ENCODE measurements at places on chromosomes 2 and 18. TPM values are rescaled to one million over a fixed set of nuclear protein-coding genes. Genes with fewer than 3 reads are reported as not detected.
A peak's percentile ranks its signal among the peaks of the same experiment; 100 is the strongest.

KLF11 gene
- total RNA-seq, result 18.5 TPM

DNA sequence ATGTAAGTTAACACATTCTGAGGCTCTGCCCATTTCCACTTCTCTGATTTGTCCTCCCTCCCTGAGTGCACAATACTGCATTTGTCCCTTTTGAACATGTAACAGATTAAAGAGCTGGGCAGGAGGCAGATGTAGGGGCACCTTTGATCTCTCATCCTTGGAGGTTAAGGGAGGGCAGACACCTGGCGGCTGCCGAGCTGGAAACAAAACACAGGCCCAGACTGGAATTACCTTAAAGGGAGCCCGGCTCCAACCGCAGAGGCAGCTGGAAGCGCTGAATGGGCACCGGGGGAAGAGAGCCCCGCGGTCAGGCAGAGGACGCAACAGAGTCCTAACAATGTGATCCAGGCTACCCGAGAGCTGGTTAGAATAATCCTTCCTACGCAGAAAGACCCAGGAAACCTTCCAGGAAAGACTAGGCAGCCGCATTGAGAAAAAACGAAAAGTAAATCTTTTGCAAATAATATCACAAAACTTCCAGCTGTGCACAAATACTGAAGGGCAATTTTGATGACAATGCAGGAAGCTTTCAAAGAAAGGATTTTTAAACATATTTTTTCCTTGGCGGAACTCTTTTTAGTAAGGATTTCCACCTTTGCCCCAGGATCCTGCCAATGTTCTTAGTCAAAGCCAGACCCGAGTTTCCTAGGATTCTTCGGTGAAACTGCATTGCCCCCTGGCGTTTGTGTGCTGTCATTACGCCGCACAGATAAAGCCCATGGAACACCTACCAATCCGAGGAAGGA, 216.0 kb downstream of the TGIF1 start:
- DNase-seq, result peak; percentile 91

DNA sequence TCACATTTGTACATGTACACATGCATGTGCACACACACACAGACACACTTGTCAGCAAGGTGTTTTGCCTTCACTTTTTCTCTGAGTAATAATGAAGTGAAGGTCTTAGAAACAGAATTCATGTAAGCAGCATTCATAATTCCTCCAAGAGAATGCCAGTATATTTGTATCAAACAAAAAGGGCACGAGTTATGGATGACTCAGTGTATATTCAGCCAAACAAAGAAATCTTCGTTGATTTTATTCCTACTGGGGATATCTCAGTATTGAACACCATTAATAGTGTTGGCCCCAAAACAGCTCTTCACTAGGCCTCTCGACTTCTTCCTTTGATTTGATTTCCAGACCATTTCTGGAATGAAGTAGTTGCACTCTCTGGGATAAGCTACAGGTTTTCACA, 125.3 kb downstream of the PIK3C3 start:
- no peak for DNase-seq

- no peak for DNase-seq
Observed at GRCh38 chr2:153354377-153354776, 124.2 kb downstream of the RPRM start.

HOXD1 gene
- 0.16 TPM for total RNA-seq

DNA sequence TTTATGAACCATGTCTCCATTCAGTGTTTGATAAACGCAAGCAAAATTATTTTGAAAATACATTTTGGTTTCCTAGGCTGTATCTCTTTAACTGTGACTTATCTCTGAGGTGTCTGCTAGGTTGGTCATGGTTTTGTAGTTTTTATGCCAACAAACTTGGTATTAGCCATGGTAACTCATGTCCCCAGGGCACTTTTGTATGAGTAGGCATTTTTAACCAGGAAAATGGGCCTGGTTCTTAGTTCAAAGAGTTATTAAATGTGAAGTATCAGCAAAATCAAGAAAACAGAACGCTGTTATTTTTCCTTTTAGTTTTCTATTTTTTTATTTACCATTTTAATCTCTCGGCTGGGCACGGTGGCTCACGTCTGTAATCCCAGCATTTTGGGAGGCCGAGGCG, 179.3 kb upstream of the LHCGR start:
- no peak for DNase-seq

DNA sequence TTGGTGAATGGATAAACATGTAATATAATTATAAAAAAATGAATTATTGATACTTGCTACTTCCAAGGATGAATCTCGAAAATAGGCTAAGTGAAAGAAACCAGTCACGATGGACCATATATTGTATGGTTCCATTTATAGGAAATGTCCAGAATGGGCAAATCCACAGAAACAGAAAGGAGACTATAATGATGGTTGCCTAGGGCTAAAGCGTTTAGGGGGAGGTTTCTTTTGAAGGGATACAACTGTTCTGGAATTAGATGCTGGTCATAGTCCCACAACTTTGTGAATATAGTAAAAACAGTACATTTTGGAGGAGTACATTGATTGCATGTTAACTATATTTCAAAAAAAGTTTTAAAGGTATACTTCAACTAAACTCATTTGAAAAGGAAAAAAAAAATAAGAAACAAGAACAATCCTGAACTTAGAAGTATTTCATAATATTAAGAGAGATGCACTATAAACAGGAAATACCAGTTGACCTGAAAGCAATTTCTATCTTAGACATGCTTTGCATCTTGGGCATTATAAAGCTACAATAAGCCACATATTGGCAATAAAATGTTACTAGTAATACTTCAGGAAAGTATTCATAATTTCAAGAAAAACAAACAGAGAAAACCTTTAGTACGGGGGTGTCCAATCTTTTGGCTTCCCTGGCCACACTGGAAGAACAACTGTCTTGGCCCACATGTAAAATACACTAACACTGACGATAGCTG, 130.0 kb downstream of the C2orf74 start:
- no peak for DNase-seq

GTF2A1L gene
- 105 TPM for total RNA-seq

DNA sequence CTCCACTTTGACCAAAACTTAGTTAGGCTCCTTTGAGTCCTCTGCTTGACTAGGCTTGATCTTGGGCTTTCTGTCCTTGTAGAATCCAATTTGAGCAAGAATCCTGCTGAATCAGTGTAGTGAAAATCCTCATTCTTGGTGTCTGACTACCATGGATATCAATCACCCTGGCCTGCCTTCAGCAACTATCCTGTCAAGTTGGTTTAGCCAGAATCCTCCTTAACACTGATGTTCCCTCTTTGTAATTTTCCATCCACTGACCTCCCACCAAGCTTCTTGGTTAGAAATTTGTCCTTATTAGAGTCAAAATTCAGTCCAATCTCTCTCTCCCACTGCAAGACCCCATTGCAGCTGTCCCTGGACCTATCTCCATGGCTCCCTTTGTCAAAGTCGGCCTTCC, 494 bp upstream of the RBM45 start:
- DNase-seq, result no peak

- no peak for DNase-seq
Observed at GRCh38 chr2:110650346-110650745, 27.5 kb downstream of the BUB1 start.

GRCh38 chr2:1673160-1673944, 71.0 kb downstream of the PXDN start:
- DNase-seq, result peak; percentile 59

- DNase-seq, result no peak
Observed at GRCh38 chr2:157428500-157429175, 15.3 kb downstream of the CYTIP start.

GRCh38 chr2:126836761-126837679, 61.7 kb upstream of the TEX51 start:
- peak; percentile 43 for DNase-seq

DNA sequence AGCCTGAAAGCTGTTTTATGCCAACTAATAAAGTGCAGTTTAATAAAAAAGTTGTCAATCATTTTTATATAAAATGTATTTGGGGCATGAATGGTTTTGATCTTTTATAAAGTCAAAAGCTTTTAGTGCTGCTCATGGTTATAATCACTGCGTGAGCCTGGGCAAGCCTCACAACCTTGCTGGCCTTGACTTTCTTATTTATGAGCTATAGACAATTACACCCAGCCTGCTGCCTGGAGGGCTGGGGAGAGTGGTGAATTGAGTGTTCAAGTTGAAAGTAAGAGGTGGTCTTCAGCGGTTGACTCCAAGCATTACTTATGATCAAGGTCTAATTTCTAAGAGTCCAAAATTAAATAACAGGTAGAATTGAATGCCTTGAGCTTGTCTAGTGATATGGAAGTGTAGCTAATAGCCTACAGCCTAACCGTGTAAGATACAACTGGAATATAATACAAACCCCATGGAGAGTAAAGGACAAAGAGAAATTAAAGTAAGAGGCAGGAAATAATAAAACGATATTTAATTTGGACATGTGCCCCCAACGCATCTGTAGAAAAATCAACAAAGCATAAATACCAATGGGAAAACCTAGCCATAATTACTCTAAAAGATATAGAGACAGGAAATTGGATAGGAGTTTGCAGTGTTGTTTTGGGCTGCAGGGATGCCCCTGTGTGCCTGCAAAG, 106.0 kb upstream of the CYP1B1 start:
- no peak for DNase-seq

- DNase-seq, result no peak
Observed at GRCh38 chr2:227881866-227882517, 10.6 kb downstream of the DAW1 start.

GRCh38 chr2:149040451-149040850, 2.0 kb downstream of the LYPD6B start:
- DNase-seq, result no peak

MYL12A gene
- 189 TPM for total RNA-seq

DNA sequence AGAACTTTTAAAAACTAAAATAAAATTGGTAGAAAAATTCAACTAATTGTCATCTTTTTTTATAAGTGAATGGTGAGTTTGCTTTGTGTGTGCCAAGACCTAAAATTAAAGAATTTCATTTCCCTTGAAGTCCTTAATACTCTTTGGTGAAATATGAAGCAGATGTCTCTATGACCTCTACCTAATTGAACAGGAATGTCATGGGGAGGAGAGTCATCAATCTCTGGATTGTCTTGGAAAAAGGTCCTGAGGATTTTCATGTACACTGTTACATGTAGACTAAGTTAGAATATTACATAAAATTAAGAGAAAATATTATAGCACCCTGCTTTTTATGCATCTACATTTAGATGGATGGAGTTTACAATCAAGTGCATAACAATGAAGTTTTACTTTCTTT, 177.9 kb upstream of the LRP1B start:
- DNase-seq, result no peak

SLC35G4 gene
- not detected for total RNA-seq

- no peak for DNase-seq
Observed at GRCh38 chr2:188196343-188197008, 95.2 kb upstream of the GULP1 start.

DNA sequence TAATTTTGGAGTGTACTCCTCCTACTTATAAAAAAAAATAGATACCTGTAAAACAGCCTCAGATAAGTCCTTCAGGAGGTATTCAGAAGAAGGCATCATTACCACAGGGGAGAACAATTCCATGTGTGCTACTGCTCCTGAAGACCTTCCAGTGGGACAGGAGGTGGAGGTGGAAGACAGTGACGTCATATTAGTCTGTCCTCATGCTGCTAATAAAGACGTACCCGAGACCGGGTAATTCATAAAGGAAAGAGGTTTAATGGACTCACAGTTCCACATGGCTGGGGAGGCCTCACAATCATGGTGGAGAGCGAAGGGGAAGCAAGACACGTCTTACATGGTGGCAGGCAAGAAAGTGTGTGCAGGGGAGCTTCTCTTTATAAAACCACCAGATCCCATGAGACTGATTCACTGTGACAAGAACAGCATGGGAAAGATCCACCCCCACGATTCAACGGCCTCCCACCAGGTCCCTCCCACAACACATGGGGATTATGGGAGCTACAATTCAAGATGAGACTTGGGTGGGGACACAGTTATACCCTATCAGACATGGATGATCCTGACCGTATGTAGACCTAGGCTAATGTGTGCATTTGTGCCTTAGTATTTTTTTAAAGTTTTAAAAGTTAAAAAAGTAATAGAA, 98.4 kb downstream of the NDUFA10 start:
- no peak for DNase-seq

GRCh38 chr18:69002233-69002632, 204.4 kb downstream of the CCDC102B start:
- no peak for DNase-seq

- no peak for DNase-seq
Observed at GRCh38 chr2:84897773-84898172, 7.7 kb upstream of the TMSB10 start.

SH3BP4 gene
- 16.0 TPM for total RNA-seq

- DNase-seq, result no peak
Observed at GRCh38 chr2:226427538-226428307, 371.9 kb downstream of the IRS1 start.

DNA sequence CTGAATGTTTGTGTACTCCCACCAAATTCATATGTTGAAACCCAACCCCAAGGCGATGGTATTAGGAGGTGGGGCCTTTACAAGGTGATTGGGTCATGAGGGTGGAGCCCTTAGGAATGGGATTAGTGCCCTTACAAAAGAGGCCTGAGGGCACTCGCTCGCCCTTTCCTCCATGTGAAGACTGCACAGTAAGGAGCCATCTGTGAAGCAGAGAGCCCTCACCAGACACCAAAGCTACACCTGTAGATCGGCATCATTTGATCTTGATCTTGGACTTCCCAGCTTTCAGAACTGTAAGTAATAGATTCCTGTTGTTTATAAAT, 62.9 kb upstream of the FZD7 start:
- DNase-seq, result peak; percentile 10

CRYBA2 gene
- total RNA-seq, result not detected

GRCh38 chr18:24766376-24766775, 305.9 kb downstream of the HRH4 start:
- DNase-seq, result no peak

DNA sequence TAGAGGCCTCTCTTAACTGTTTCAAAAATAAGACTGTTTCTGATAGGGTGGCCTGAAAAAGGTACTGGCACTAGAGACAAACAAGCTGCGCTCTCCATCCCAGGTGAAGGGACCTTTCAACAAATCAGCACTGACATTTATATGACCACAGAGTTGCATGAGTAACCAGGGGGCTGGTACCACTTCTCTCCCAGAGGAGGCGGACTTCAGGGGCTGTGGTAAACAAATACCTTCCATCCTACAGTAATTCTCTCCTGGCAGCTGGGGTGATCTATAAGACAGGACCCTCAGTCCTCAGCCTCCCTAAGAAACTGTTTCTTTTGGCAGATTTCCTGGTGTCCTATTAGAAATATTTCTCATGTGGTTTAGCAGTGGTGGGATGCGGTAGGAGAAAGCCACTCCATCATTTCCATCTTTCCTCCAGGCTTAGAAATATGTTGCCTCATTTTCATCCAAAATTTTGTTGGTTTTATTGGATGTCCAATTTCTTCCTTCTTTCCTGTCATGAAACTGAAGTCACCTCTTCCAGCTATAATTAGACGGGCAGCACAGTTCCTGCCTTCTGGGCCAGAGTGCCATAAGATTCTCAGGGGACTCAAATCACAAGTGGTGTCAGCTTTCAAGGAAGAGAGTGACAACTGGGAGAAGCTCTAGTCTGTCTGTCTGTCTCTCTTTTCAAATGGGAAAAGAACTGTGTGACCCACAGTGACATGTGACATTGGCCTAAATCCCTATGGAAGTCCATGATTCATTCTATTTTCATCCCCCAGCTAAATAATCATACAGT, 96.4 kb downstream of the CYRIA start:
- DNase-seq, result no peak

Measured in sigmoid colon (tissue), 7 donors.